ENCODE measurements at places on chromosomes 12 and 14.

DNA sequence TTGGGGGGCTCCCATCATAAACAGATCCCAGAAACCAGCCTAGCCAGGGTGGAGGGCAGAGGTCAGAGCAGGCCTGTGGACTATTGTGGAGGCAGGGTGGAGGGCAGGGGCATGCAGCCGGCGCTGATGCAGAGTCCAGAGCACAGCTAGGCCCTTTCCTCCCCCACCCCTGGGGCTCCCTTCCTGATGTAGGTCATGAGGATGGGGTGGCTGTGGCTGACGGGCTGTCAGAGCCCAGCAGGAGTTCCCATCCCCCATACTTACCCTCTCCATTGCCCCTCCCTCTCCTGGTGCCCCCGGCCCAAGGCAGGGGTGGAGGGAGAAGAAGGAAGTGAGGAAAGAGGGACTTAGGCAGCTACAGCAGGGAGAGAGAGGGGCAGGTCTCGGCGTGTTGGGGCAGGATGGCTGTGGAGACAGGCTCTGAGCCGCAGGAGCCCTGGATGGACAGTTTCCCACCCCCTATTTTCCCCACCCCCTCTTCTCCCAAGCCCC lies 5.7 kb upstream of the ZNF385A start:
- no peak for DNase-seq

- DNase-seq = no peak
Measured at GRCh38 chr12:42641221-42641885, 51.8 kb upstream of the PRICKLE1 start.

- DNase-seq = no peak
Measured at GRCh38 chr12:40104461-40105264, 1.2 kb downstream of the SLC2A13 start.

DNA sequence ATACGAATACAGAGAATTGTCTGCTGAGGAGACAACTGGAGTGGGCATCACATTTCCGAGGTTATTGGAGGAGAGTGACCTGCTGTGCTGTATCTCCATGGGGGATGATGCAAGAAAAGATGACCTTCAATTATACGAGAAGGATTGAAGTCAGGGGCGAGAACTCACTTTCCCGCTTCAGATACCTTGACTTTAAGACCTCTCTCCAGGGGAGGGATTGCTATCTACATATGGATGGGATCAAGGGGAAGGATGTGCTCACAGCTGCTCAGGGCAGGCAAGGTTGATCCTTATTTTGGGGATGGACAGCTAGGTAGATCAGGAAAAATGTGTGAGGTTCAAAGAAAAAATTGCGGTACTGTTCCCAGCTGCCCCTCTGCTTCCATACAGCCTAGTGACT lies 24.4 kb downstream of the NEUROD4 start:
- DNase-seq = no peak

GRCh38 chr12:49973361-49973830 lies 649 bp downstream of the AQP6 start:
- no peak for DNase-seq

Data from dorsolateral prefrontal cortex (tissue), 122 donors.